Stimulated activated CD4-positive, alpha-beta T cell treated with anti-CD3 and anti-CD28 coated beads, TNF-alpha, amount 100 ng/mL, for 4 hours (primary cell): ENCODE measurements at places on chromosomes 2 and 18.

DNA sequence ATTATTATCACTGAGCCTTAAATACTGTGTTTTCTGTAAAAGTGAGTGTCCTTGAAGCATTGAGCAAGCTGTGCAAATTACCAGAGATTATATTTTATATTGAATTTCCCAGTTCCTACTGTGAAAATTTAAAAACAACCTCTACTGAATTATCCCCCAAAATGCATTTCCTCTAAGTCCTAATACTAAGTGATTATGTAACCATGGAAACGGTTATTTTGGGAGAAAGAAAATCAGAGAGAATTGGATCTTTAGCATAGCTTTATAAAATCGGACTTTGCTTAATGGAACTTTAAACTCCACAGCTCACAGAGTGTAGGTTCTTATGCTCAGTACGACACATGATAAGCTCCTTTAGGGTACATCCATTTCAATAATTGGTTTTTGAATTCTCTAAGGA, 19.3 kb upstream of the CHMP1B start:
- no peak for DNase-seq

DNA sequence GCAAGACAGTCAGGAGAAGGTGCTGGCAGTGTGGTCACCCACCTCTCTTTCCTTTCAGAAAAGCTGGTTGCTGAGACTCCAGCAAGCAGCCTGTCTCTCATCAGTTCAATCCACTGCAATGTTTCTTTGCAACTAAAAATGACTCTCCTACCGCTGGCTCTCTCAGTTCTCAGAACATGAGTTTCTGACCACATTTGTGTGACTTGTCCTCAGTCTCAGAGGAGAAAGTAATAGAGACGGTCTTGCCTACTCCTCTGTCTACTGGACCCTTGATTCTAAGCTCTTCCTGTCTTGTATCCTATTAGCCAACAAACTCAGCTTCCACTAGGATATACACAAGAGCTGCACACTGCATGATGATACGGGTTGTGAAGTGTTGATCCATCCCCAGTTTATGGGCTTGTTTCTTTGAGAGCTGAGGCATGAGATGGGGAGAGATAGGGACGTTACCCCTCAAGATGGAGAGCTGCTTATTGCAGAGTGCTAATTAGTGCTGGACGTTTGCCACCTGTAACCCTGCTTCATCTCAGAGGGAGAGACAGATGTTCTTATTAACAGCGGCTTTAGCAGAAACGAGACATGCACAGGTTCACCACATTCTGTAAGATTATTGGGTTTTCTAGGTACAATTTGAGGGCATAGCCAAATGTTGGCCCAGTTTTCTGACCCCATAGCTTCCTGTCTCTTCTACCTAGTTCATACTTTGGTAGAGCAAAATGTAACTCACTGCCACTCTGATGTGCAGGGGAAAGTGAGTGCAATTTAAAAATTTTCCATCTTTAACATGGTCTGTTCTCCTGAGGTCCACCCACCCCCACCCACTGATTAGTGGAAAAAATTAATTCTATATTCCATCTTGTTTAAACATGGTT, 32.4 kb upstream of the YWHAQ start:
- DNase-seq = no peak

- DNase-seq = no peak
These were observed 3.1 kb downstream of the ARHGEF33 start for GRCh38 chr2:38892819-38893218.

GRCh38 chr2:203789618-203790017, 78.0 kb upstream of the CTLA4 start:
- DNase-seq = no peak

GRCh38 chr2:94879314-94879981, 8.2 kb downstream of the TEKT4 start:
- no peak for DNase-seq

GRCh38 chr2:12921321-12921720, 204.6 kb downstream of the TRIB2 start:
- DNase-seq = no peak

- DNase-seq = no peak
These were observed 40.6 kb upstream of the RBMS1 start for GRCh38 chr2:160534249-160534648.

DNA sequence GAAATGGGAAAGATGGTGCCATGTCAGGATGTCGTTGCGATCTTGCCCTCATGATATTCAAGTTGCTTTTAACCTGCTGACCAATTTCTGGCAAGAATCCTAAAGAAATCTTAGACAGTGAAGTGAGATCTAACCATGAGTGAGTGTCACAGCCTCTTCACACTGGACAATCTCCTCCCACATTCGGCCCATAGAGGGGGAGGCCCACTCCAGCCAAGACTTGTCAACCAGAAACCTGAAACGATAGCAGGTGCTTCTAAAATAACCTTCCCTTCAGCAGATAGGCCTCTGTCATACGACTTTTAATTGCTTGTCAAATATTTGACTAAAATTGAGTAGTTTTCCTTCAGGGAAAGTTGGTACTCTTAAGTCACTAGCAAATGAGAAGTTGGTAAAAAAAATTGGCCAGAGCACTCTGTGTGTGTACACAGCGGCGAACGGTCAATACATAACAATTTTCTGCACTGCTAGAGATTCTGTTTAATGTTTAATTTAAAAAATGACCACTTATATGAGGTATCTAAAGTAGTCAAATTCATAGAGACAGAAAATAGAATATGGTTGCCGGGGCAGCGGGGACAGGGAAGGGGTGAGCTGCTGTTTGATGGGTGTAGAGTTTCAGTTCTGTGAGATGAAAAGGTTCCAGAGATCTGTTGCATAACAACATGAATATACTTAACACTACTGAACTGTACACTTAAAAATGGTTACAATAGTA, 110.2 kb downstream of the VAPA start:
- no peak for DNase-seq

DNA sequence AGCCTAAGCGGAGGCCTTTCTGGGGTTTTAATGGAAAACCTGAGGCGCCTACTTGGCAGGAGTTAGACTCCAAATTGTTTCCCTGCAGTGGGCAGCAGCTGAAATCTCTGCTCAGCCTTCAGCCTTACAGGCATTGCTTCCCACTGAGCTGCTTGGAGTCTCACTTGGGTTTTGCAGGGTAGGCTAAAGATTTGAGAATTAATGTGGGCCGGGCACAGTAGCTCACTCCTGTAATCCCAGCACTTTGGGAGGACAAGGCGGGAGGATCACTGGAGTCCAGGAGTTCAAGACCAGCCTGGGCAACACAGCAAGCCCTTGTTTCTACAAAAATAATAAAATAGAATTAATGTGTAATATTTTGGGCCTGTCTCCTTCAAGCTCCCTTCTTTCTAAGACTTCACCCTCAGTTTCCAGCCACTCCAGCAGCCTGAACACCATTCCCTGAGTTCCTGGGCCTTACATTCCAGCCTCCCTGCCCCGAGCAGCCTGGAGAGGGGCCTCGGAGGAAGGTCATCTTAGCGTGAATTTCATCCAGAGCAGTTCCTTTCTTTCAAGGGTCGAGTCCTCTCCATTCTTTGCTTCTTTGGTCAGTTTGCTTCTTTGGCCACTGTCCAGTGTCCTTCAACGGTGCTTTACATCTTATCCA, 9.1 kb upstream of the RAB17 start:
- DNase-seq = no peak

DNA sequence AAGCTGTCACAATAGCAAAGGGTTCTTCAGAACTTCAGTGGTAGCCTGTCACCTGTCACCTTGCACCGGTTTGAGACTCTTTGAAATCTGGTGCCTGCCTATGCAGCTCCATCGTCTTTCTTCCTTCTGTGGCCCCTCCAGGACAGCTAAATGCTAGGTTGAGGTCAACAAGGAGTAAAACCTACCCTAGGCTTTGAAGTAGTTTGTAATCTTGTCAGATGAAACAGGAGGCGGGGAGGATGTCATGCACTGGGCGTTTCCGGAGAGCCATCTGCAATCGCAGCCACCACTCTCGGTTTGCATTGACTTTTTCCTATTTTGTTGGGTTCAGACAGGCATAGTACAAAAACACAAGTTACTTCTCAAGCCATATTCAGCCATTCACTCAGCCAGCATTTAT, 116.7 kb downstream of the LPIN1 start:
- no peak for DNase-seq

- no peak for DNase-seq
These were observed 231.9 kb upstream of the SIX2 start for GRCh38 chr2:45241061-45241561.
